ENCODE measurements at places on chromosomes 16 and 17.

GRCh38 chr16:84302111-84302954, 7.7 kb downstream of the WFDC1 start:
- peak; percentile 61 for DNase-seq

GRCh38 chr16:12794486-12795387, 8.9 kb downstream of the CPPED1 start:
- DNase-seq, result no peak

DNA sequence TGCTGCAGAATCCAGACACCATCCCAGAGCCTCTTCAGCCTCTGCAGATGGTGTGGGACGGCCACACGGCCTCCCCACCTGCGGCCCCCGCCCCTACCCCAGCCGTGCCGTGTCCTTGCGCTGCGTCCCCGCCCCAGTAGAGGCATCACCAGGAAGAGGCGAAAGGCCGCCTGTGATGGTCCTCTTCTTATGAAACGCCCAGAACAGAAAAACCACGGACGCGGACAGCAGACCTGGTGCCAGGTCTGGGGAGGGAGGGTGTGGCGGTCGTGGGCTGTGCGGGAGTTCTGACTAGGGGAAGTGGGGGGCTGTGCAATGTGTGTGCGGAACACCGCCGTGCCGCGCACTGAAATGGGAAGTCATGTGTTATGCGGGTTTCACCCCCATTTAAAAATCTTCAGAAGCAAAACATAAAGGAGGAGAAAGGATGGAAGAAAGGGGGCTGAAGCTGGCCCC, 25.5 kb downstream of the ACSF3 start:
- no peak for DNase-seq

GRCh38 chr16:9259914-9260608, 168.6 kb downstream of the HAPSTR1 start:
- DNase-seq, result no peak

- no peak for DNase-seq
Observed at GRCh38 chr16:441447-441846, 16.0 kb downstream of the RAB11FIP3 start.

DNA sequence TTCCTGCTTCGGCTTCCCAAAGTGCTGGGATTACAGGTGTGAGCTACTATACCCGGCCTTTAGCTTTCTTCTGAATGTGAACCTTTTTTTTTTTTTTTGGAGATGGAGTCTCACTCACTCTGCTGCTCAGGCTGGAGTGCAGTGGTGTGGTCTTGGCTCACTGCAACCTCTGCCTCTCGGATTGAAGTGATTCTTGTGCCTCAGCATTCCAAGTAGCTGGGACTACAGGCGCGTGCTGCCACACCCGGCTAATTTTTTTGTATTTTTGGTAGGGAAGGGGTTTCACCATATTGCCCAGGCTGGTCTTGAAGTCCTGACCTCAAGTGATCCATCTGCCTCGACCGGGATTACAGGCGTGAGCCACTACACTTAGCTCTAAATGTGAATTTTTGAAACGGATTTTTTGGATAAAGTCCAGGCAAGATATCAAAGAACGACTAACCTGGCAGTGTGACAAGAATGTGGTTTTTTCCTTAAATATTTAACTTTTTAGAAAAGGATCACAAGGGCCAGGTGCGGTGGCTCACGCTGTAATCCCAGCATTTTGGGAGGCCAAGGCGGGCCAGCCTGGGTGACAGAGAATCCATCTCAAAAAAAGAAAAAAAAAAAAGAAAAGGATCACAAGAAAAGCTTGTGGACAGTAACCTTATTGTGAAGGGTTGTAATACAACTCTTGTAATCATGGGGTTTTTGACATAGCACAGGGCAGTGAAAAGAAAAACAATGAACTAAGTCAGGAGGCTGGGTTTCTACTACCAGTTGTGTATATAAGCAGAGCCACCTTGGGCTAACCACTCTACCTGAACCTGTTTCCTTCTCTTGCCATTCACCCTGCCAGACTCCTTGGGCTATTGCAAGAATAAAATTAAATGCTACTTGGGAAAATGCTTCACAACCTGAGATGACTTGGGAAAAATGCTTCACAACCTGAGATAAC, 6.2 kb downstream of the BRCA1 start:
- no peak for DNase-seq

DNA sequence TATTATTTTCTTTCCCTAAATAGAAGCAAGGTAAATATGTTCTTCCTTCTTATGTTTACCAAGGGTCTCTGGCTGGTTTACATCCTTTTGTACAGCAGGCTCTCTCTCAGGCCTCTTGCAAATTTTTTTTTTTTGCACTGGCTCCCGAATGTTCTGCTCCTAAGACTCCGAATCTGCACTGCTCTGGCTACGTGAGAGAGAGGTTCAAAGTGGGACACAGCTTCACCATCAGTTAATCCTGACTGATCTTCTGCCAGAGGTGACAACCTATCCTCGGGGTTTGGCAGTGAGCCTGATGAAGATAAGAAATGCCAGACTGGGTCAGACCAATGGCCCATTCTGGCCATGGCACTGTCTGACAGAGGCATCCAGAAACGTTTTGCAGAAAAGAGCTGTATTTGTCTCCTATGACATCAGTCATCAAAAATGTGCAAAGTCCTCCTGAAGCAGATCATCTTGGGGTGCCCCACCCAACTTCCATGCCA, 136.9 kb downstream of the GRIN2A start:
- DNase-seq, result no peak

GRCh38 chr16:27822996-27823395, 240.5 kb downstream of the GSG1L start:
- DNase-seq, result peak; percentile 22

GRCh38 chr16:325375-326145, 27.0 kb downstream of the AXIN1 start:
- no peak for DNase-seq

DNA sequence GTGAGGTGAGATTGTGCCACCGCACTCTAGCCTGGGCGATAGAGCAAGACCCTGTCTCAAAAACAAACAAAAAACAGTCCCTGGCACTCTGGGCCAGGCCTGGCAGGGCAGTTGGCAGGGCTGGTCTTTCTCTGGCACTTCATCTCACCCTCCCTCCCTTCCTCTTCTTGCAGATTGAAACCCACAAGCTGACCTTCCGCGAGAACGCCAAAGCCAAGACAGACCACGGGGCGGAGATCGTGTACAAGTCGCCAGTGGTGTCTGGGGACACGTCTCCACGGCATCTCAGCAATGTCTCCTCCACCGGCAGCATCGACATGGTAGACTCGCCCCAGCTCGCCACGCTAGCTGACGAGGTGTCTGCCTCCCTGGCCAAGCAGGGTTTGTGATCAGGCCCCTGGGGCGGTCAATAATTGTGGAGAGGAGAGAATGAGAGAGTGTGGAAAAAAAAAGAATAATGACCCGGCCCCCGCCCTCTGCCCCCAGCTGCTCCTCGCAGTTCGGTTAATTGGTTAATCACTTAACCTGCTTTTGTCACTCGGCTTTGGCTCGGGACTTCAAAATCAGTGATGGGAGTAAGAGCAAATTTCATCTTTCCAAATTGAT, 24.8 kb downstream of the STH start:
- no peak for DNase-seq

DNA sequence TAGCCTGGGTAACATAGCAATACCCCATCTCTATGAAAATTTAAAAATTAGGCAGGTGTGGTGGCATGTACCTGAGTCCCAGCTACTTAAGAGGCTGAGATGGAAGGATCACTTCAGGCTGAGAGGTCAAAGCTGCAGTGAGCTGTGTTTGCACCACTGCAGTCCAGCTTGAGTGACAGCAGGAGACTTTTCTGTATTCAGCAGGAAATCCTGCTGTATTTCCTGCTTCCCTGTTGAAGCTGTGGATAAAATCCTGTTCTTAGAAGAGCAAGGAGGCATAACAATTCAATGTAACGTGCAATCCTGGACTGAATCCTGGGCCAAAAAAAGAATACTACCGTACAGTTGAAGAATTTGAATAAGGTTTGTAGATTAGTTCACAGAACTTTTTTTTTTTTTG, 62.2 kb downstream of the FBXL20 start:
- no peak for DNase-seq

DNA sequence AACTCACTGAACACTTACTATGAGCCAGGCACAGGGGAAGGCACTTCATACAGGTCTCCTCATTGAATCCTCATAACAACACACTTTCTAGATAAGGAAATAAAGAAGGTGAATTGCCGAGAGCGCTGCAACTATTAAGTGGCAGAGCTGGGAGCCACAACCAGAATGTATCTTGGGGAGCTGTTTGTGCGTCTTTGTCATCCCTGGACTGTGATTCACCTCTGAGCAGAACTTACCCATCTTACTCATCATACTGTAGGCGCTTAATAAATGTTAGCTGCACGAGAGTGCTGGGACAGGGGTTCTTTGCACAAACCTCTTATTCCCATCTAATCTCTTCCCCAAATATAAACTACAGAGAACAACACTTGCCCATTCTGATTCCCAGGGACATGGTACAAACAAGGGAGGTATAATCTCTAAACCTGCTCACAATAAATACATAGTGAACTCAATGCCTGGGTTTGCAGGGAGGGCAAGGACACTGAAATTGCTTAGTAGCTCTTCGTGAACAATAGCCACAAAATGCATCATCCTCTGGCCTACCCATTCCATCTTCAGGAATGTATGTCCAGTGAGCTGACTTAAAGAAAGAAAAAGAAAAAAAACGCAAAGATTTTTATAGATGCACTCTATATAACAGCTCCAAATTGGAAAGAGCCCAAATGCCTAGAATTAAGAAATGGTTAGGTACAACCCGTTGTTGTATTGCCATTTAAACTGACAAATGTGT, 43.0 kb downstream of the MYO18A start:
- no peak for DNase-seq

DNA sequence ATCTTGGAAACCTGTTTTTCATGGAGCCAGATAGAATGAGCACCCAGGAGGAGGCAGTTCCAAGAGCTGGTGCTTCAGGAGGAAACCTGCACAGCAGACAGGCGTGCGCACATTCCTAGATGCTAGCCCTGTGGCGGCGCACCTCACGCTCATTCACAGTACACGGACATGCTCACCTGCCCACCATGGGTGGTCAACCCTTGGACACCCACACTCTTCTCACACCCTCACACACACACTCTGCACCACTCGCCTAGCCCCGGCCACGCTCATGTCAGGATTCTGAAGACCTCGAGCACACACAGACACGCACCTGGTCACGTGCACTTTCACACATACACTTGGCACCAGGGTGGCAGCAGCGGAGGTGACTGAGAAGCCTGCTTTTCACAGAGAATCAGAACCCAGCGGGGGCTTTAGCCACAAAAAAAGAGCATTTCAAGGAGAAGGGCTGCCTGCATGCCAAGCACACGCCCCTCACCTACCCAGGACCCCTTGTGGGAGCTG, 28.6 kb downstream of the RAI1 start:
- DNase-seq, result no peak

DNA sequence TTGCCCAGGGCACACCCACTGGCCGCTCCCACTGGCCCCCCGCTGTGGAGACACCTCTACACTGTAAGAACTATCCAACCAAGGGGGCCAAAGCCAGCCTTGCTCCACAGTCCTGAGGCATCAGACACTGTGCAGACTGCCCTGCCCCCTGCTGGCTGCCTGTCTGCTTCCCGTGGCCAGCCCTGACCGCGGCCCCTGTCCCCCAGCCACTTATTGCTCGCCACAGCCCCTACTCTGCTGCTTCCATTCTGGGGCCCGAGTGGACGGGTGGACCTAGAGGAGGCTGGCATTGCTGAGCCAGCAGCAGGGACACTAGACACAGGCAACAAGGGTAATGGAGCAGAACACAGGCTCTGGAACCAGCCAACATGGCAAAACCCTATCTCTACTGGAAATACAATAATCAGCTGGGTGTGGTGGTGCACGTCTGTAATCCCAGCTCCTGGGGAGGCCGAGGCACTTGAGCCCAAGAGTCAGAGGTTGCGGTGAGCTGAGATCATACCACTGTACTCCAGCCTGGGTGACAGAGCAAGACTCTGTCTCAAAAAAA, 19.7 kb upstream of the LRRC37A3 start:
- peak; percentile 36 for DNase-seq

Measured in kidney (tissue), 22 donors.